COR-L47 (cell line): ENCODE measurements at places on chromosomes 1 and 21.

- DNase-seq, result peak; percentile 79
These were observed 15.3 kb upstream of the SKI start for GRCh38 chr1:2212532-2213491.

DNA sequence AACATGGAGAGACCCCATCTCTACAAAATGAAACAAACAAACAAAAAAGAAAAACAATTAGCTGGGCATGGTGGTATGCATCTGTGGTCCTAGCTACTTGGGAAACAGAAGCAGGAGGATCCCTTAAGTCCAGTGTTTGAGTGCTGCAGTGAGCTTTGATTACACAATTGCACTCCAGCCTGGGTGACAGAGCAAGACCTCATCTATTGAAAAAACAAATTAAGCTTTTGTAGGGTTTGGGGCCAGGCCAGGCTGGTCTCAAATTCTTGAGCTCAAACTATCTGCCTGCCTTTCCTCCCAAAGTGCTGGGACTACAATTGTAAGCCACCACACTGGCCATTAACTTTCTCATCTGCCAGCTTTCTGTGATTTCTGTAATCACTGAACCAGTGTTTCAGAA, 27.2 kb downstream of the NIPAL3 start:
- DNase-seq, result no peak

DNA sequence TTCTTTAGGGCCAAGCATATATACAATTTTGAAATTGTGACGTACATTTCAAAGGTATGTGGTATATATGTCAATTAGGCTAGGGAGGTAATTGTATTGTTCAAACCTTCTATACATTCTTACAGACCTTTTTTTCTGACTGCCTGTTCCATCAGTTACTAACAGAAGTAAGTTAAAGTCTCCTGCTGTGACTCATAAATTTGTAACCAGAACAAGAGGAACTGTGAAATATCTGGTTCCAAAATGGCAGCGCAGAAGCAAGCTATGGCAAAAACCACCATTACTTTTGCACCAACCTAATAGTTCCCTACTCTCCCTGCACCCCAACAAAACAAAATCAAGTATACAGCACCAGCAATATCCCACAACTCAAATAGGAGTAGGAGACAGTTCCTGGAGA, 93.6 kb downstream of the ENAH start:
- DNase-seq, result no peak

DNA sequence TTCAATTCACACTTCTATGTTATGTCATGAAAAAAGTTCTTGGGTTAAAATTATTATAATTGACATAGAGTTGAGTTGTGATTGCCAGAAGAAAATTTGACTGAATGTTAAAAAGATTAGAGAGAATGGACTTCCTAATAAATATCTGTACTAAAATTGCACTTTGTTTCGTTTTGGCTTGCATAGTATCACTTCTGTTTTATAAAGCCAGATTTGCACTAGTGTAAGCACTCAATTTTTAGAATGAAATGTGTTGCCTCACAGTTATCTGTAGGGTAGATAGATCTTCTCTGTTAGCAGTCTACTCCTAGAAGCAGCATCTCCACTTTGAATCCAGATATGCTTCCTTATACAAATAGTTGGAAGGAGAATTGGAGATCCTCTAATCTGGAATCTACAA, 95.2 kb upstream of the MPC2 start:
- DNase-seq, result no peak

DNA sequence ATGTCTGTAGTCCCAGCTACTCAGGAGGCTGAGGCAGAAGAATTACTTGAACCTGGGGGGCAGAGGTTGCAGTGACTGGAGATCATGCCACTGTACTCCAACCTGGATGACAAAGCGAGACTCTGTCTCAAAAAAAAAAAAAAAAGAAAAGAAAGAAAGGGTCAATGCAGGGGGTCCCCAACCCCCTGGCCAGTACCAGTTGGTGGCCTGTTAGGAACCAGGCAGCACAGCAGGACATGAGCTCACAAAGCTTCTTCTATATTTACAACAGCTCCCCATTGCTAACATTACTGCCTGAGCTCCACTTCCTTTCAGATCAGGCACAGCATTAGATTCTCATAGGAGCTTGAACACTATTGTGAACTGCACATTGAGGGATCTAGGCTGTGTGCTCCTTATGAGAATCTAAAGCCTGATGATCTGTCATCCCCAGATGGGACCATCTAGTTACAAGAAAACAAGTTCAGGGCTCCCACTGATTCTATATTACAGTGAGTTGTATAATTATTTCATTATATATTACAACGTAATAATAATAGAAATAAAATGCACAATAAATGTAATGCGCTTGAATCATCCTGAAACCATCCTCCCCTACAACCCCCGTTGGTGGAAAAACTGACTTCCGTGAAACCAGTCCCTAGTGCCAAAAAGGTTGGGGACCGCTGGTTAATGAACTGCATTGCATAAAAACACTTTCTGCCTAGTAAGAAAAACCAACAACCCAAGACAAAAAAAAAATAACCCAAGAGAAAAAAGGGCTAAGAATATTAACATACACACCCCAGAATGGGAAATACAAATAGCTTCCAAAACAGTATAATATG, 2.8 kb downstream of the ZBTB8OS start:
- DNase-seq, result no peak

DNA sequence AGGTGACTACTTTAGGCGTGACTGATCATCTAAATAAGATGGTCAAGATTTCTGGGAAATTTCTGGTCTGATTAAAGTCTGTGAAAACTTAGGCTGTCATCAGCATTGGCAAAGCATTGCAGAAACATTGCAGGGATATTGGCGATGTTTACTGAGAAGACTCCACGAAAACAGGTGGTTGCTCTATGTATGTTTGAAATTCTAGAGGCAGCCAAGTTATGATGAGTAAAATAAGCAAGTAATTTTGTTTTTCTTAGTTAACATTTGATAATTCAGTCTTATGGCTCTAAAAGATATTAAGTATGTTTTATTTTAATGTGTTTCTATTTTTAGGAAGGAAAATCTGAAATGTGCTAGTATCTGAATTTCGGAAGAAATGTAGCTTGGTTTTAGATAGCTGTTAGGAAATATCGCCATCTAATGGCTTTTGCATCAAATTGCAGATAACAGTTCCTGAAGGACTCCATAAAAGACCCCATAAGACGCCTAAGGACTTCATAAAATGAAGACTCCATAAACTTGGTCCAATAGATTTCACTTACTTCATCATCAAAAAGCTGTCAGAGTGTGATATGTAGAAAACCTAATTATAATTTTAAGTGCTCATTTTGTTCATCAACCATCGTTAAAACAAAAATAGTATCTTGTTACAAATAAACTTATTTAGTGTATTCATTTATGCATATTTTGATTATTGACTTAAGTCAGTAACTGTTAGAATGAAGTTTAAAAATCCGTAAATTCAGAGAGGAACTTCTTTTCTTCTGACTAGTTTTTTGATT, 344.6 kb downstream of the RYR2 start:
- DNase-seq, result no peak

DNA sequence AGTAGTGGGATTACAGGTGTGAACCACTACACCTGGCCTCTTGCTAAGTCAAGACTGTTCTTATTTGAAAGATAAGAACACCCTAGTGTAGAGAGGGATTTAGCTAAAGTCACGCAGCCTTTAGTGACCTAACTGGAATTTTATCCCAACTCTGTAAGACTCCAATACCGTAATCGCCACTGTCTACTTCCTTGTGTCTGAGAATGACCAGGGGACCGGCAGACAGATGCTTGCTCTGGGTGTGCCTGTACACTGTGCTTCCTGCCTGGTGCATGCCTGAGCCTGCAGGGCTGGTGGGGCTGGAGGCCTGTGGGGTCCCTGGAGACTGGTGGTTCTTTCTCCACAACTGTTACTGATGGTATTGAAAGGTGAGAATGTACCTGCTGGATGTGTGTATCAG, 15.3 kb downstream of the MFSD2A start:
- DNase-seq, result no peak

DNA sequence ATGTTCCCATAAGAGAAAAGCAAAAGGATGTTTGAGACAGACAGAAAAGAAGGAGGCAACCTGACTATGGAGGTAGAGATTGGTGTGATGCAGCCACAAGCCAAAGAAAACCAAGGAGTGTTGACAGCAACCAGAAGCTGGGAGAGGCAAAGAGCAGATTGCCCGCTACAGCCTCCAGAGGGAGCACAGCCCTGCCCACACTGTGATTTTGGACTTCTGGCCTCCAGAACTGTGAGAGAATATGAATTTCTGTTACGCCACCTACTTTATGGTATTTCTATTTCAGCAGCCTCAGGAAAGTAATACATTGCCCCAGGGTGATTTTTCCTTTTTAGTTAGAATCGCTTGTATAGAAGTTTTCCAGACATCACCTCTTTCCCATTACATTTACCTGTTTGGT, 28.4 kb downstream of the SLAMF6 start:
- no peak for DNase-seq

- DNase-seq, result no peak
These were observed 19.2 kb downstream of the FAM89A start for GRCh38 chr1:231020816-231021215.

DNA sequence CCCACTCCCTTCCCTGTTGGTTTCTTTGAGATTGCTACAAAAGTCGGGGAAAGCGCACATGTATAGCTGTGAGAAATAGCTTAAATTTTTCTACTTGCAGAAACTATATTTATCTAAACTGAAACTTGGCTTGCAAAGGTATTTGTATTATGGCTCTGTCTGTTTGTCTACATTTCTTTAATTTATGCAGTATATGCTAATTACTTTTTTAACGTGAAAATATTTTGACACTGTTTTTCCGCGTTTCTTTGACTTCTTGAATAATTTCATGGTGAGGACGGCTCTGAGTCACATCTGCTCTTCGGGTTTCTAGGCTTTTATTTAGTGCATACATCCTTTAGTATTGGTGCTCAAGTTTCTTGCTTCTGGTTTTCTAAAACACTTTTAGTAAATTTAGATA, 182.1 kb upstream of the ZRANB2 start:
- no peak for DNase-seq

DNA sequence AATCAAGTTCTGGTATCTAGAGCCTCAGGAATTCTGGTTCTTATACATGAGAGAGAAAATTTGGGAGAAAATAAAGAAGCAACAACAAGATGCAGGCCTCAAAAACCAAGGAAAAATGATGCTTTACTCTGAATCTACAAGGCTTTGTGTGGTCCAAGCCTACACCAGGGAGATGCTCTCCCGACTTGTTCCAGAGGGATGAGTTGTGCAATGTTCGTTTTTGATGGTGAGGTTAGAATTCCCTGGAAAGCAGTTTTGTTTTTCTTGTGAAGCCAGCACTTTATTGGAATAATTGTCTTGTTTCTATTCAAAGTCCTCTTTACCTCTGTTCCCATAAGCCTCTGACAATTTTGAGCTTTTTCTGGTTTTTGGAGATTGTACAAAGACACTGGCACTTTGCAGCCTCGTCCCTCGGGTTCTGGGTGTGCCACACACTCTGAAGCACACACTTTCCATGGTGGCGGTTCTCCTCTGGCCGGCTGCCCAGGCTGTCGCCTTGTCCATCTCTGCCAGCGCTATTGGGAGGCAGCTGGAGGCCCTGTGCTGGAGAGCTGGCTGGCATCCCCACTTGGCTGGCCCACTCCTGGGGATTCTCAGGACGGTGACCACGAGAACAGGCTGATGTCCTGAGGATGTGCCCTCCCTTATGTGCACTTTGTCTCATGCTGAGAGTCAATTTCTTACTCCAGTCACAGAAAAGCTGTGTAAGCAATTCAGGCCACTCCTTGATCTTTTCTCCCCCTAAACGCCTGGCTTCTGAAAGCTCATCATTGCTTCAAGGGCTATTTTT, 70.2 kb downstream of the EDEM3 start:
- DNase-seq, result no peak

DNA sequence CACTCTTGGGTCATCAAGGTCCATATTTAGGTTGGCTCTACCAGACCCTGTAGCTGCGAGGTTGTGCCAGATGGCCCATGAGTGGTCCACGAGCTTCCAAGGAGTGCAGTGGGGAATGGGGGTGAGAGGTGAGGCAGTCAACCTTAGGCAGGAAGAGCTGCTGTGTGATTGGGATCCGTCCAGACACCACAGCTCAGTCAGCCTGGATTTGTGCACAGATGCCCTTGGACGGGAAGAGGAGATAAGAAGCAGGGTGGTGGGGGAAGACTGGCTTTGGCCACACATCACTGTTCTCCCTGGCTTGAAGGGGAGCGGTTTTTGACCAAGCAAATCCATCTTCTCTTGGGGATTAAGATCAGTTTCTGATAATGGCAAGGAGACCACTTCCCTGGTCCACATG, 130.6 kb downstream of the IGSF21 start:
- DNase-seq, result no peak

DNA sequence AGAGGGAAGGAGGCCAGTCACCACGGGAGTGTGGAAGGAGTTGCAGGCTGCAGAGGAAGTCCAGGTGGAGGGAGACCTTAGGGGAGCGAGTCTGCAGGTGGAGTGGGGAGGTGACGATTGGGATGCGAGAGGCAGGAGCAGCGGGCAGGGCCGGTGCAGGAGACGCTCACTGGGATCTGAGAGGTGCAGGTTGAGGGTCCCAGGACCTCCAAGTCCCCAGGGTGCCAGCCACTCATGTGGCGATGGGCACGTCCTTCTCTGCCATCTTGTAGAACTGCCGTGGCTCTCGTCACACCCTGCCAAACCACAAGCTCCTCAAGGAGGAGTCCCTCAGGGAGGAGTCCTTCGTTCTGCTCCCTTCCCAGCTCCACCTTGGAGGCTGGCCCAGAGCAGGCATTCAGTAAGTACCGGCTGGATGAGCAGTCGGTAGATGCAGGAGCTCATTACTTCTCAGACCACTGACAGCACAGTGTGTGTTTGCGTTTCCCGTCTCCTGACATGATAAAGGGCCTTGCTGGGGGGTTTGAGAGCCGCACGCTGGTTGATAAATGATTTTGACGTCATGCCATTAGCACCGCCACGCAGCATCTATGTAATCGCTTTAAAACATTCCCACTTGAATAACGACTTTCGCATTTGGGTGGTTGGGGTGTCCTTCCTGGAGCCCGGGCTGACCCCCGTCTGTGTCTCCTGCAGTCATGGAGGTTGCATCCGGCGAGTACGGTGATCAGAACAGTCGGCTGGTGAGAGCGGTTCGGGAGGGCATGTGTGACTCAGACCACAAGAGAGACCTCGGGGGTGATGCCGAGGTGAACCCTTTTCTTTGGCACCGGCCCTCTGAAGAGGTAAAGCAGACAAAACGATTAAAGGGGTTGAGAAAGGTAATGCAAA, 27.8 kb downstream of the TFF3 start:
- DNase-seq, result no peak

- no peak for DNase-seq
These were observed 27.5 kb upstream of the CD1D start for GRCh38 chr1:158153179-158153578.

- DNase-seq, result no peak
These were observed 17.1 kb upstream of the RNF11 start for GRCh38 chr1:51219022-51219421.
